GM23338 (cell line): ENCODE measurements at places on chromosomes 11 and 22. TPM values are rescaled to one million over a fixed set of nuclear protein-coding genes. Genes with fewer than 3 reads are reported as not detected.

The GVQW3 gene
- 3.4 and 4.9 TPM in 2 replicates for total RNA-seq

The OR52A1 gene
- 4.3 and 4.4 TPM in 2 replicates for total RNA-seq

The OR8I2 gene
- total RNA-seq: not detected in 2 replicates

- DNase-seq: no peak
Observed at GRCh38 chr22:38924347-38924952, 33.0 kb upstream of the APOBEC3A start.

GRCh38 chr22:43922123-43922522 is 1.5 kb upstream of the PNPLA3 start:
- peak; percentile 36 for DNase-seq

GRCh38 chr22:48581205-48581766 is 1246.4 kb downstream of the BRD1 start:
- DNase-seq: no peak

GRCh38 chr22:25896592-25896991 is 154.6 kb downstream of the MYO18B start:
- no peak for DNase-seq
